ENCODE measurements at places on chromosomes 4 and X.

DNA sequence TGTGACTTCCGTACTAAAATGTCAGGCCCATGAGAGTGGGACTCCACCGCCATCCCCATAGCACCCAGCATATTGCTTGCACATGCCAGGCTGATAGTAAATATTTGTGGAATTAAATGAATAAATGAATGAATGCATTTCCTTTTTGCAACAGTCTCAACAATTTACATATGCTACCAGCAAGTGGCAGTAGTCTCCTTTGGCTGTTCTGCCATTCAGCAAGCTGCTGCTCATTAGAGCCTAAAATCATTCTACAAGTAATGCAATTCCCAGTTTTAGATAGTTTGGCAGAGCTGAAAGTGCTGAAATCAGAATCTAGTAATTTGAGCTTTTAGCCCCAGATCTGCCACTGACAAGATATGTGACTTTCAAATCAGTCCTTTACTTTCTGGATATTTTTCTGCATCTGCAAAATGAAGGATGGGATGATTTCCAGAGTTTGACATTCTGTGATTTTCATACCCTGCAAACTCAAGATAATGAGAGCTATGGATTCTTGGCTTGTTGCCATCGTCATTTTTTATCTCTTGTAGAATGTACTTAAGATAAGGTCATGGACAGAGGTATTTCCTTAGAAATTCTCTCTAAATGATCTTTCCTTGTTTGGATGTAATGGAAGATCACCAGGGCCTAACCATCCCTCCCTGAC is 35.7 kb upstream of the INTS6L start:
- DNase-seq = peak; percentile 18

DNA sequence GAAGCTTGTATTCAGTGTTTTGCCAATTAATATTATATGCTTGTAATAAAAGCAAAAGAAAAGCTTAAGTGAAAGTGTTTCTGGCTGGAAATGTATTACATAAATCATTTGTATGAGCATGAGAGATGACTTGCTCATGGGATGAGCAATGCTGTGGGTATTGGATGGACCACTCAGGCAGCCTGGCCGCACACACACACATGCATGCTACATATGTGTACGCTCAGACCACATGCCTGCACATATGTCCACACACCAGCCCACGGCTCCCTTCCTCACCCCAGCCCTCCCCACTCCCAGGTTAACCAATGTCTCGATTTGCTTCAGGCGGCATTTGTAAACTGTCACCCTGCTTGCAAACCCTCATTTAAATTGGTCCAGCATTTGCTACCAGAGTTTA is 55.9 kb downstream of the CPLX1 start:
- DNase-seq = no peak

DNA sequence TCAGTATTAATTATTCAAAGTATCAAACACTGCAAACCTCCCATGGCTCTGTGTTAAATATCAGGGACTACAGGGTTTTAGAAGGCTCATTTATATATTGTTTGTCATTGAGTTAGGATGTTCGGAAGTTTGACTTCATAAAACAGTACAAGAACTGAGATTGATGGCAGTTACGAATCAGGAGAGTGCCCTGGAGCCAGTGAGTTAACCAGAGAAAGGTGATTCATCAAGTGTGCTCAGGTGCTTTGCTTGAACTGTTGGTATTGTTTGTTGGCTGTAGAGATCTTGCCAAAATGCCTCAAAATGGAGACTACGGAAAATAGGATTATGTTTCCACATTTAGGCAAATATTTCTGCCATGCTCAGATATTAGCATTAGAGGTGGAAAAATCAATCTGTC is 7.5 kb upstream of the GPR101 start:
- no peak for DNase-seq

- no peak for DNase-seq
Measured at GRCh38 chrX:330726-331150, 12.1 kb upstream of the GTPBP6 start.

GRCh38 chr4:160969925-160970324 is 1193.9 kb downstream of the FSTL5 start:
- DNase-seq = no peak

GRCh38 chrX:58051346-58051745 is 141.1 kb upstream of the ZXDA start:
- DNase-seq = no peak

DNA sequence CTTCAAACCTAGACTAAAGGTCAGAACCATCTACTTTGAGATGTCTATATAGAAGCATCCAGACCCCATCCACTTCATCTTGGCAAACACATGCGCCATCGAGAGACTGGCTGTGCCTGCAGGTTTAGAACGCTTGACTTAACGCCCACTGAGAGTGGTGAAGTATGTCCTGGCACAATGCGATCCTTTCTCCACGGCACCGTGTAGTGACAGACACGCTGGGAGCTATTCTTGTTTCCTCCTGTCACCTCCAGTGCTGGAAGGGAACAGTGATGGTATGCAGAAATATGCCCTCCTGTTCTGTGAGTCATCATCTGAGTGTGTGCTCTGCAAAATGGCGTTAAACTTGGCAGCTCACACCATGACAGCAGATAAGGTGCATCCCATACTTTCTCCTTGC is 330.2 kb downstream of the NLGN4X start:
- no peak for DNase-seq

GRCh38 chr4:986428-986878 is 391 bp upstream of the IDUA start:
- DNase-seq = no peak

DNA sequence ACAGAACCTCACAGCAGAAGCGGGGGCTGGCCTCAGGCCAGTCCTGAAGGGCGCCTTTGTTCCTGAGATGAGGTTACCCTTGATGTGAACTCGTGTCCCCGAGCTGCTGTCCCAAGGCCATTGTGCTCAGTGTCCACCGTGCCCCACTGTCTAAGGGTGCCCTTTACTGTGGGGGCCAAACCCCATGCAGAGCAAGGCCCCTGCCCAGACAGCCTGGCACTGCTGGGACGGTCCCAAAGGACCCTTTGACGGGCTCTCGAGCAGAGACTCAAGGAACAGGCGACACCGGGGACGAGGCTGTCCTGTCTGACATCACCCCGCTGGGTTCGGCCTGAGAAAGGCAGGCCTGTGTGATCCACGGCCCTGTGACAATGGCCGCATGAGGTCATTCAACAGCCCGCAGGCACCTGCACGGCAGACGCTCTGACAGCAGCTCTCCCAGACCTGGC is 100.6 kb downstream of the ABLIM2 start:
- DNase-seq = no peak

DNA sequence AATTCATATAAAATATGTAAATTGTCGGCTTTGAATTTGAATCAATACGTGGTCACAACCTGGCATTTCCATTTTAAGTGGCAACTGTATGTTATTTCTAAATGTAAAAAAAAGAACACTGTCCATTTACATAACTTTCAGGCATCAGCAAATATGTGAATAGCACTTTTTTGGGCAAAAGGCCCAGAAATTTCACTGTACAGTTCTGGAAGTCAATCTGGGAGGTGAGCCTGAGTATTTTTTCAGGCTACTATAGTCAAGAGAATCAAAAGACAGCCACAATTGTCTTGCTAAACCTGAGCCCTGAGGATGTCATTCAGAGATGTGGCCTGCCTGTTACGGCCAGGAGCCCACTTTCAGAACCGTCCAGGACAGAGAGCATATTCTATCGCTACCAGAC is 543.9 kb upstream of the MAGEB2 start:
- no peak for DNase-seq

GRCh38 chr4:106868381-106869035 is 167.6 kb downstream of the DKK2 start:
- no peak for DNase-seq

DNA sequence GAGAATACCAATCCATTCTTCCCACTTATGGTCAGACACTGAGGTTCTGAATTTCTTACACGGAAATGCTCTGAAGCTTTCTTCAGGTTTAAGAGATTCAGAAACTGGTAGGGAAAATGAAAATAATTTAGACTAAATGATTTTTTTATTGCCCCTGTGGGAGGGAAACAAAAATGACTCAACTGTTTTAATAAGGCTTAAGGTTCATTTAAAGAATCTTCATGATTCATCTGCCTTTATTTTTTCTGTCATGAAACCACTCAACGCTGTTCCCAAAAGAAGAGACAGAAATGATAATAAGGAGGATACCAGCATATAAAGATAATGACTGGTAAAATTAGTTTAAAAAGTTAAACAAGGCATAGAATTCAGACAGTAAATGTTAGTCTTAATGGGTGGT is 39.3 kb upstream of the FAM47B start:
- no peak for DNase-seq

GRCh38 chr4:101037249-101037648 is 310.1 kb downstream of the PPP3CA start:
- DNase-seq = no peak

DNA sequence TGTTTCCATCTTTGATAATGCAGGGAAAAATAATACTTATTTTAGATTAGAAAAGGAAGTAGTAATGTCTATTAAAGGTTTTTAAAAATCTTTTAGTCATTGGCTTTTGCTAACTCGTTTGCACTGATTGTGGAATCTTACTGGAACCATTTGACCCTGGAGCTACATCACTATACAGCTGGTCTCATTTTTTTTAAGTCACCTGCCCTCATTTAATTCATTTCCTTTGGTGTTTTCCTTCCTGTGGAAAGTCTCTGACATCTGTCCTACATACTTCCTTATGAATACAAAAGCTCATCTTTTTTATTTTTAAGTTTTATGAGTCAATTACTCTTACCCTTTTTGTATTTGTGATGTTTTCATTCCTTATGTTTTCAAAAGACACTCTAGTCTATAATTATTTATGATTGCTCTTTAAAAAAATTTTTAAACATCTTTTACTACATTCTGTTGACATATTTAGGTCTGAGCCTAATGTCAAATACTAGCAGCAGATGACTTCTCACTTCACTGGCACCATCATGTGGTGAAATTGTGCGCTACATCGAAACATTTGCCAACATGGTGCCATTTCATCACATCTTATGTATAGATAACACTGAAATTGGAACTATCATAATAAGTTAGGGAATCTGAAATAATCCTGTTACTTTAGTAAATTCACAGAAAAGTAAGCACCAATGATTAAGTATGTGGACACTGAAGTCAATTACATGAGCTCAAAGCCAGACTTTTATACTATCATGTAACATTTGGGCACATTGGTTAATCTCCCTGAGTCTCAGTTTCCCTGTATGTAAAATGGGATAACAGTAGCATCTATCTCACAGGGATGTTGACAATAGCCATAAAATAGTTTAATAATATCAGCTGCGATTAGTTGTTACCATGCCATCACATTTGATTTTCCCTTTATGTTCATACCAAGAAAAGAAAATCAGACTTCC is 9.4 kb upstream of the MMAA start:
- peak; percentile 60 for DNase-seq

- DNase-seq = no peak
Measured at GRCh38 chr4:20276848-20277247, 25.1 kb downstream of the SLIT2 start.

DNA sequence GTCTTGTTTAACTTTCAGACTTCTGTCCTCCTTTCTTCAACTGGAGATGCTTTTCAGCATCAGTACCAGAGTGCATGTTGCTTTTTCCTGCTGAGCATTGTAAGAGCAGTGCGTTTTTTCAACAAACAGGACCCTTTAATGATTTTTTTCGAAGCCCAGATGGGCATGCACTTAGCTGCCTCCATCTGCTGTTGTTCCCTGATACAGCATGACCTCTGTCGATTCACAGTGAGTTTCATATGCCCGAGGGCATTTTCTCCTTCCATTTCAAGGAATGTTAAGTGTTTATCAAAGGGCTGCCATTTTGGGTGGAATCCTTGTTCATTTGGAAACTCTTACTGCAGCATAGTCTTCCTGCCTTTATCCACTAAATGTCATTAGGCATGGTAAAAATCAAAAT is 428.6 kb downstream of the DTHD1 start:
- DNase-seq = no peak

GRCh38 chrX:8939322-8939721 is 94.6 kb downstream of the FAM9B start:
- no peak for DNase-seq

DNA sequence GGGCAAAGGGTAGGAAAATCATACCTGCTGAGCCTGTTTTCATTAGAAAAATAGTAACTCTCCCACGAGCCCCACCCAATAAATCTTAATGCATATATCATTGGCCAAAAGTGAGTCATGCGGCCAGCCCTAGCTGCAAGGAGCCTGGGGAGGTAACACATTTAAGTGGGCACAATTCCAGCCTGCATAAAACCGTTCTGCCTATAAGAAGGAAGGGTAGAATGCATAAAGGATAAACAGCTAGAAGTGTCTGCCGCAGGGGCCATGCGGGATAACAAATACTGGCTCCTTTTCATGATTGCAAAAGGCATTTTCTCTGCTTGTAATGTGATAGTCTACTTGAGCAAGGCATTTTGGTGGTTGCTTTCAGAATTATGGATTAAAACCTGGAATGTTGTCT is 37.1 kb downstream of the EFHC2 start:
- no peak for DNase-seq

GRCh38 chr4:159177265-159178150 is 74.6 kb downstream of the RAPGEF2 start:
- no peak for DNase-seq

DNA sequence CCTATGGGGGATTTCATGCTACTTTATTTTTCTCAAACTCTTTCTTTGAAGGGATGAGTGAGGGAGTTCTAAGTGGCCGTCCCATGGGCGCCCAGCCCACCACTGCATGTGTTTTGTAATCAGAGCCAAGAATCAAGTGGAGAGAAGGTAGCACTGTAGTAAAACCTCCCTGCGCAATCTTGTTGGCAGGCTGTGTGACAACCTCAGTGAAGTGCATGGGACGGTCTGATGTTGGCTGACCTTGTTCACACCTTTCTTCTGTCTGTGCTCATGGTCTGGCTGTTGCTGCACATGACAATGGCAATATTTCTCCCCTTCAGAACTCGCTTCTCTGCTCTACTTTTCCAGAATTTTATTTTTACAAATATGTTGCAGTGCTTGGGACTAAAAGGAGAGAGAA is 71.2 kb upstream of the SHISA3 start:
- DNase-seq = no peak

- DNase-seq = no peak
Measured at GRCh38 chr4:102789317-102789717, 28.5 kb upstream of the MANBA start.

- DNase-seq = no peak
Measured at GRCh38 chr4:45199736-45200135, 473.4 kb upstream of the GNPDA2 start.

All from large intestine (tissue), 12 donors.